Stimulated activated CD8-positive, alpha-beta memory T cell treated with anti-CD3 and anti-CD28 coated beads, Interleukin-7, amount 100 ng/mL, for 1 hour (primary cell): ENCODE measurements at places on chromosomes 5 and 9.

DNA sequence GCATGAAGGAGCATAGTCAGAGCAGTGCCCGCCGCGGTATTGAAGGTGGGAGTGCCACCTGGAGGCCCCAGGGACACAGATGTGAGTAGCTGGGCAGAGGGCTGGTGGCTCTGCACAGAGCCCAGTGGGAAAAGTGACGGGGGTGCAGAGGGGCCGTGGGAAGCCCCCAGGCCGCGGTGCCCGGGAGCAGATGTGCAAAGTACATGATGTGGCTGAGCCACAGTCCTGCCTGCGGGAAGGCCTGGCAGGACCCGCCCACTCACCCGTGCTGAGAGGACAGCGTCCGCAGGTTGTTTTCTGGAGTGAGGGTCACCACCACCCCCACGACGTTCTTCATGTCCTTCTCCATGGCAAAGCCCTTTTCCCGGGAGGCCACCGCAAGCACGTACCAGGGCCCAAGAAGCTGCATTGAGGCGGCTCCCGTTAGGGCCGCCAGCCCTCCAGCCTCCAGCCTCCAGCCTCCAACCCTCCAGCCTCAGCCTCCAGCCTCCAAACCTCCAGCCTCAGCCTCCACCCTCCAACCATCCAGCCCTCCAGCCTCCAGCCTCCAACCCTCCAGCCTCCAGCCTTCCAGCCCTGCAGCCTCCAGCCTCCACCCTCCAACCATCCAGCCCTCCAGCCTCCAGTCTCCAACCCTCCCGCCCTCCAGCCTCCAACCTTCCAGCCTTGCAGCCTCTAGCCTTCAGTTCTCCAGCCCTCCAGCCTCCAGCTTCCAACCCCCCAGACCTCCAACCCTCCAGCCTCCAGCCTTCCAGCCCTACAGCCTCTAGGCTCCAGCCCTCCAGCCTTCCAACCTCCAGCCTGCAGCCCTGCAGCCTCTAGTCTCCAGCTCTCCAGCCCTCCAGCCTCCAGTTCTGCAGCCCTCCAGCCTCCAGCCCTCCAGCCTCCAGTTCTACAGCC, 914 bp downstream of the LCN6 start:
- DNase-seq = no peak

DNA sequence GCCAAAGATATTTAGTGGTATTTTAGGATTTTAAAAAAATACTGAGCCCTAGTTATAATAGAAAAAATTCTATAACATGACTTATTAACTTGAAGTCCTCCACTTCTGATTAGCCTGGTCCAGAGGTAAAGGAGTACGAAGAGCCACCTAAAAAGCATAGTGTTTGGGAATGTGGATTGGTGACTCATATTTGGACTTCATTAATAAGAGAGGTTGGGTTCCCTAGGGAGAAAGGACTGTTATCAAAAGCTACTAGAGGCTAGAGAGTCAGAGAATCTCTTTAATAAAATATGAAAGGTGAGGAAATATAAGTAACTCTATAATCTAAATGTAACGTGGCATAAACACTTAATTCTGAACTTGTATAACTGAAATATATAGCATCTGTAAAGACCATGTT, 180.7 kb upstream of the TARS1 start:
- DNase-seq = no peak

- DNase-seq = no peak
Observed at GRCh38 chr9:994005-994404, 17.6 kb downstream of the DMRT3 start.

DNA sequence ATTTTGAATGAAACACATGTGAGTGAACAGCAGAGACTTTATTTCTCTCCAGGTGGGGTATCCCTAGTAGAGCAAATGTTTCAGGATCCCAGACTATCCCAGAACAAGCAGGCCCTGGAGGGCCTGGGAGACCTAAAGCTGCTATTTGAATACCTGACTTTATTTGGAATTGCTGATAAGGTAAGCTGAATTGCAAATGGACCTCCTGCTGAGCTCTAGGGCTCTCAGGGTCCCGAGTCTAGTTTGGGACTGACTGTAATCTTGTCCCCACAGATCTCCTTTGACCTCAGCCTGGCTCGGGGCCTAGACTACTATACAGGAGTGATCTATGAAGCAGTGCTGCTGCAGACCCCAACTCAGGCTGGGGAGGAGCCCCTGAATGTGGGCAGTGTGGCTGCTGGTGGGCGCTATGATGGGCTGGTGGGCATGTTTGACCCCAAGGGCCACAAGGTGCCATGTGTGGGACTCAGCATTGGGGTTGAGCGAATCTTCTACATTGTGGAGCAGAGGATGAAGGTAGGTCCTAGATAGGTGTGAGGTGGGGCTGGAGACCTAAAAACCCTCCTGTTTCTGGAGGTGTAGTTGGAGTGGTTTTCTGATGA, 3.3 kb upstream of the ZMAT2 start:
- no peak for DNase-seq

DNA sequence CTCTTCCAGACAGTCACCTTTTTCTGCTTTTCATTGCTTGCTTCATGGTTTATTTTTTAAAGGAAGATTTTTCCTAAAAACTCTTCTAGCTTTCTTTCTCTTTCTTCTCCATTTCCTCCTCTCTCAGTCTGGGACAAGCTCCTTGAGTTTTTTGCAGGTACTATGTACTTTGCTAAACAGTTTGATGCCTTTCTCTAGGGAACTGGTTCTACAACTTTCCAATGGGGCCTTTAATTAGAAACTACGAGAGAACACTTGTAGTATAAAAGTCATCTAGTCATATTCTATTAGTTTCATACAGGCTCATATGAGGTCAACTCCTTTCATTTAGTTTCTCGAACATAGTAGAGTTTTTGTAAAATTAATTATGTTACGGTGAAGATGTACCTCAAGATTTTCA, 189.6 kb downstream of the DOCK8 start:
- no peak for DNase-seq

DNA sequence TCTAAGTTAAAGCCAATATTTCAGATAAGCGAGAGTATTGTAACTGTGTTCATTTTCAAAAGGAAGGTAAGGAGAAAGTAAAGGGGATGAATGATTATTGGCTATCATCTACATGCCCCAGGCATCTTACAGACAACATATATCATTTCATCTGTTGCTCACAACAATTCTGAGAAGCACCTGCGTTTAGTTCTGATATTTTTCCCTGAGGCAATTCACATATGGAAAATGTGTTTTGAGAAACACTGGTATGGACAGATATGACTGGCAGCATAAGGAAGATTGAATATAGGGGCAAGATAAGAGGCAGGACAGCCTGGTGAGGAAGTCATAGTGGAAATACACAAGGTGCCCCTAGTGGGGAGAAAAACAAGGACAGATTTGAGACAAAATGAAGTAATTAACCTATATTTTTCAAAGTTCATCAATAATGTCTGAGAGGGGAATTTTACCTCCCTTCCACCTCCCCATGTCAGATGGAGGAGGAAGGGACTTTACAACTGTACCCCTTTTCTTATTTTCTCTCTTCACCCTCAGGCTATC, 87.7 kb upstream of the TRIM32 start:
- DNase-seq = no peak

DNA sequence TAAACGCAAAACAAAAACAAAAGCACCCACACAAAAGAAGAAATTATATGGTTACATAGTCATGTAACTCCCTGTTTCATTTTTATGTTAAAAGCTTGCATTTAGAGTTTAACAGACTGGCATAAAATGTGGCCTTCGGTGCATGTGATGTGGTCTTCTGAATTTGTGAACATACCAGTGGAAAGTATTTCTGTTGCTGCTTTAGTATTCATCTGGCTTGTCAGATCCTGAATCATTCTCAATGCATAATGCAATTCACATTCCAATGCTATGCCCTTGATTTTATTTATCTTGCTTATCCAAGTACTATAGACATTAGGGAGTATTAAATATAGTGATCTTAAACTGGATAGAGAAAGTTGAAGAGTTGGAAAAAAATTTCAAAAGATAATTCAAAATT, 740.2 kb upstream of the ZNF608 start:
- DNase-seq = no peak

DNA sequence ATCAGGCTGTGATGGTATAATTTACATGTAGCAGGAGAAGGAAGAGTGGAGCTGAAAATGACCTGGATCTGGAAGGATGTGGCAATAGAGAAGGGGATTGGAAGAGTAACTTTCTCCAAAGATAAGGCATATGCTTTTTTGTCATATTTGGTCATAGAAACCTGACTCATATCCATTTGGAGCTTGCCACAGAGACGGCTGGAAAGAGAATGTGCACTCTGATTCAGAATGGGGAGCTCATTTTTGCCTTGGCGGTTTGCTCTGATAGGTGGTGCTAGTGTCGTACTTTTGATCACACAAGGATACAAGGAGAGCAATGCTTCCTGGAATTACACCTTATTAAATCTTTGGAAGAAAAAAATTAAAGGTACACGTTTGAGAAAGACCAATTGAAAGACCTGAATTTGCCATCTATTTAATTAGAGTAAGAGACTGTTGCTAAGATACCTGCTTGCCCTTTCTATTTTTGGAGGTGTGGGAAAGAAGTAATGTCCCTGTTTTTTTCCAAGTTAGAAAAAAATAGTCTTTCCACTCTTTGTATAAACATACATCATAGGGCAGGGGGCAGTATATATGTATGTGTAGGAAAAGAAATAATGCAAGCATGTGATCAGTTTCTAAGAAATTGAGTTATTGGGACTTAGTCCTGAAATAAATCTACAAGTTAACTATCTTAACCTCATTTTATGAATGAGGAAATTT, 5.4 kb downstream of the LSM11 start:
- no peak for DNase-seq

GRCh38 chr9:99024959-99025358, 80.0 kb upstream of the TGFBR1 start:
- DNase-seq = no peak

DNA sequence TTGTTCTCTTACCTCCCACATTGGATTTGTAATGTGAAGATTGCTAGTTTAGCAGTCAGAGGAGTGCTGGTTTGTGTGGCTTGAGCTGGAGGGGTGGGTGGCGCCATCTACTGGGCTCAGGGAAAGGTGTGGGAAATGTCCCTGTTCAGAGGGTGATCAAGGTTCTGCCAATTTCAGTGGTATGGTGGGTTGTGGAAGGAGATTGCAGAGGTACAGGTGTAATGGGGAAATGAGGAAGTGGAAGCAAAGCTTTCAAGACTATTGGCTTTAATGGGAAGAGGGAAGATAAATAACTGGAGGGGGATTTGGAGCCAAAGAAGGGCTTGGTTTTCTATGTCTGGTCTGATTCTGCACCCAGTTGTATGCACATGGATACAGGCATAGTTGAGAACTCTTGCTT, 76.4 kb downstream of the OSMR start:
- no peak for DNase-seq

DNA sequence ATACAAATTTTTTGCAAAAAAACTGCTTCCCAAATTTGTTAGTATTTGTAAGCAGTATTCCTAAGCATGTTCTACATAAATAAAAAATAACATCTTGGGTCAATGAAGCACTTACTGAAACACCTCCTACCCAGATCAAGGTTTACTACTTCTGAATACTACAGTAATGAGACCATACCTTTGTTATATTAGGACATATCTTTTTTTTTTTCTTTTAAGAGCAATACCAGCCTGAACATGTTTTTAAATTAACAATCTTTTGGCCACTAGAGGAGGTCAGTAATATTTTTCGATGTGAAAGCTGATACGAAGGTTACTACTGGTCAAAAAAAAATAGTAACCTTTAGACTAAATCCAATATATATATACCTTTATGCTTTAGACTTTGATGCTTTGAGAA, 72.7 kb downstream of the CERT1 start:
- DNase-seq = no peak

DNA sequence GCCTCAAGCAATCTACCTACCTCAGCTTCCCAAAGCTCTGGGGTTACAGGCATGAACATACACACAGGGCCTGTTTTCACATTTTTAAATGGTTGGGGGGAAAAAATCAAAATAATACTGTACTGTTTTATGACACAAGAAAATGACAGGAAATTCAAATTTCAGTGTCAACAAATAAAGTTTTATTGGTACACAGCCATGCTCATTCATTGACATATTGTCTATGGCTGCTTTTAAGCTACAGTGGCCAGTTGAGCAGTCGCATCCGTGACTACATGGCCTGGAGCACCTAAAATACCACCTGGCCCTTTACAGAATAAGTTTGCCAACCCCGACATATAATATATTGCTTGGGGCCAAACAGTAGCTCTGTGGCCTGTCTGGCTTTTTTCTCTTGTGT, 56.4 kb upstream of the GGTA1 start:
- DNase-seq = no peak

DNA sequence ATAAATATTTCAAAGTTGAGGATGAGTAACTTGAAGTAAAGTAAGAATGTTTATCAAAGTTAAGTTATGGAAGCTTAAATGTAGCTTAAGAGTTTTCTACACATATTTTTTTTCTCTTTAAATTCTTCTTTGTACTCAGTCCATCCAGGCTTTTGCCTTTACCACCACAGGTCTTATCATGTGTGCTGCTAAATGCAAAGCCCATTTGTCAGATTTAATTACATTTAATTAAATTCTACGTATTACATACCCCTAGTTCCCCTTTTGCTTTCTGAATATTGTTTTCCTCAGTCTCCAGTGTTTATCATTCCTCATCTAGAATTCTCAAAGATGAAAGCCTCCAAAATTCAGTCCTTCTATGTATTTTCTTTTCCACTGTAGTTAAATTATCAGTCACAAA, 1841.9 kb downstream of the EFNA5 start:
- DNase-seq = no peak

DNA sequence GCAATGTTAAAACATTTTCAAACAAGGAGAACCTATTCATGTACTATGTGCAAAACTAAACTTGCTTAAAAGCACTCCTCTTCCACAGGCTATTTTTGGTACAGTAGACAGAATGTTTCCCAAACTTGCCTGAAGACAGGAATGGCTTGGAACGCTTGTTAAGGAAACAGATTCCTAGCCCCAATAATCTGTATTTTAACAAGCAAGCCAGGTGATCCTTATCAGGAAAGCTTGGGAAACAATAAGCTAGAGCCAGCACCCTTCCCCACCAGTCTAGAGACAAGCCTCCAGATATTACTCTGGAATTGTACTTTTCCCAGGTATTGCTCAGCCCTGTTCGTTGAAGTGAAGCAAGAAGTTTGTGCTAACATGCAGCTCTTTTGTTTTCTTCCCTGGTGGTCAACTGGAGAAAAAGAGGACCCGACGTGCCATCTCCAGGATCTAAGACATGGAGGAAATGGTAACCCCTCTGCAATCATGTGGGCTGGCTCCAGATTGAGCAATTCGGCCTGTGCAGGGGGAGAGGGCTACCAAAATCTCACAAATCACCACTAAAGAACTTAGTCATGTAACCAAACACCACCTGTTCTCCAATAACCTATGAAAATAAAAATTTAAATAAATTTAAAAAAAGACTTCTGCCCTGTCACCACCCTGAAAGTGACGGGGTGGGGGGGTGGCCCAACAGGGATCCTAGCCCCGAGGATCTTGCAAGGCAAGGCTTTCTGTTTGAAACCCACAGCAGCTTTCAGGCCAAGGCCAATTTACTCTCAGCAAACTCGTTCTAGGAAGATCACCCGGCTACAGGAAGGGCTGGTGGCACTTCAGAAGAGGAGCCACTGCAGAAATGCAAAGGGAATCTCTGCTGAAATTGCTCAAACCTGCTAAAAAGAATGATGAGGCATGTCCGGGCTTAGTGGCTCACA, 48.6 kb downstream of the SHB start:
- DNase-seq = no peak

GRCh38 chr9:8477450-8477849, 677.9 kb upstream of the DMAC1 start:
- DNase-seq = no peak
